ENCODE measurements at places on chromosomes 2 and 18.

DNA sequence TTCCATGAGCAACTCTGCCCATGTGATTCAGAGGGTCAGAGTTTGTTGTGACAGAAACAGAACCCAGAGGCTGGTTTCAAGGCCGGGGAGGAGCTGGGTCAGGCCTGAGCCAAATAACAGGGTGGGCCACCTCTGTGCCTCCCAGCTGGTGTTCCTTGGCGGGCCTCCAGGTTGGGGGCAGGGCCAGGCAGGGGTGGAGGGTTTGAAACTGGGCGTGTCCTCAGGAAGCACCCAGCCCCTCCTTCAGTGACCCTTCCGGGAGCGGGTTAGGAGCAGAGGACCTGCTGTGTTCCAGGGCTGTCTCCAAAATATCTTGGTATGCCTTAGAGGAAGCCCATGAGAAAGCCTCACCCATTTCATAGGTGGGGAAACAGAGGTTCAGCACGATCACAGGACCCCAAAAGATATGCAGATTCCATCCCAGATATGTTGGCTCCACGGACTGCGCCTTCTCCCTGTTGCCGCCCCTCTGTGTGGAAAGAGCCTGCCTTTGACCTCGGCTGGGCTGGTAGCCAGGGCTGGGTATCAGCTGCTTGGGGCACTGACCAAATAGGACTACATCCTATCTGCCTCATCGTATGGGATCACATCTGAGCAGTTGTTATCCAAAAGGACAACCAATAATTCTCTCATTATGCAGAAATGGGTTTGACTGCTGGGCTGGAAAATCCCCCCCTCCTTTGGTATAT lies 74.8 kb upstream of the GLI2 start:
- no peak for DNase-seq

GRCh38 chr2:156666130-156666785 lies 230.1 kb downstream of the GPD2 start:
- no peak for DNase-seq

DNA sequence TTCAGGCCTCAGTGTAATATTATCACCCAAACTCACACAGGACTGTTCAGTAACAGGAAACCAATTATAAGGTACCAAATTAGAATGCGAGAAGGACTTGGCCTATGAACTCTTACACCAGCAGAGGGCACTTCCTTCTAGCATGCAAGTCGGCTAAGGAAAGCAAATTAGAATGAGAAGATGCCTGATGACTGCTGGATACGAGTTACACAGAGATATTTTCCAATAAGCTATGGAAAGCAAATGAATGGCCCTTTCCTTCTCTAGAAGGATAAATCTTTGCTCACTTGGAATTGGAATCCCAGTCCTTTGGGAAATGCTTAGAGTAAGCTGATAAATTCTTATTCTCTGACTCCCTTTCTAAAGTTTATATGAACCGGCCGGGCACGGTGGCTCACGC lies 109.8 kb downstream of the AP1S3 start:
- DNase-seq, result no peak

GRCh38 chr18:39806525-39806924 lies 2148.5 kb upstream of the PIK3C3 start:
- DNase-seq, result no peak

DNA sequence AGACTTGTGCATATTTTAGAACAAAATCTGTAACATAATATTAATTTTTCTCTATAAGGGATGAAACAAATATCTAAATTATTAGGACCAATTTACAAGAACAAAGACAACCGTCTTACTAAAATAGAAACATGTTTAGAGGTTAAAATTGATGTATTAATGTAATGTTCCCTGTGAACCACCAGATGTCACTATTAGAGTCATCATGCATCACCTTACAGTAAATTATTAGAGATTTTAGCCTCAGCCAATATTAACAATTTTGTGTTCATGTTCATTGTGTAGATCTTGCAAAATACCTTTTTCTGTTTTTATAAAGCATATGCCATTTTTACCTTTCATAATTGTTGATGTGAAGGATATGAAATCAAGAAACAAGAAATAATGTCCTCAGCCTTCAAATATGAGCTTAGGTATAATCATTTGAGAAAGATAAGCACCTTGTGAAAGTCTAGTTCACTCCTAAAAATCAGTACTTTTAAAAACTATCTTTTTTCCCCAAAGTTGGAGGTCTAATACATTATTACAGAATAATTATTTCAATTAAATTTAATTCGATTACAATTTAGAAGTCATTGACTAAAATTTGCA lies 344.3 kb upstream of the KCNH7 start:
- no peak for DNase-seq

- no peak for DNase-seq
These were observed 181.8 kb downstream of the DSC3 start for GRCh38 chr18:30860741-30861140.

- no peak for DNase-seq
These were observed 1.2 kb upstream of the ERFE start for GRCh38 chr2:238157506-238158017.

DNA sequence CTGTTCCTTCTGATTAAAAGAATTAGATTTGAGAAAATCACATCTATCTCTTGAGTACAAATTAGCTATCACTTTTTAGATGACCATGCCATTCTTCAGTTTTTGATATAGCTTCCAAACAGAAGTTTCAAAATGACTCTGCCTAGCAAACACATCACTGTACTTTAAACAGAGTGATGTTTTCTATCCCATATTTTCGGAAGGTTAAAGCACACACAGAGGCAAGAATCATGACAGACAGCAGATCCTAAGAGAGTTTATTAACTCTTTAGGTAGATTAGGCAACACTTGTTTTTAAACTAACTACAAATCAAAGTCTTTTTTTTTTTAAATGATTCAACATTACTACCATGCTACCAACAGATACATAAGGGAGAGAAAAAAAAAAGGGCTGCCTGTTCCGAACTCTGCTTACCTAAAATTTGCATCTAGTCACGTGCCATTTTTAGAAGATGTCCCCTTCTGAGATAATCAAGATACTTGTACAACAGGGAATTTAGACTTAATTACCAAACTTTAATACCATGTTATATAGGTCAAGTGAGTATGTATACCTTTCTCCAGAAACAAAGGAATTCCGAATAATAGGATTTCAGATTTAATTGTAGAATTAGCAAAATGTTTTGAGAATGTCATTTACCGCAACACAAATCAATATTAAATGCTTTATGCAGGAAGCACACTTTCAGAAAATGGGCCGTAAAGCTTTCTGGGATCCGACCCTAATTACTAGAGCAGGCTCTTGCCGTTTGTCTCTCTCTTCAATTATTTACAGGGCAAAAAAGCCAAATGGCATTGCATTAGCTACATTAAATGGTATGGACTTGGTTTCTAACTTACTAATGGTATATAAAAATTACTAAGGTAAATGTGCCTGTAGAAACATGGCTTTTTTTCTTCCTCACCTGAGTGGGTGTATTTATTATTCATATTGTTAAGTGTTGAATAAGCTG lies 2.6 kb downstream of the RBMS1 start:
- DNase-seq, result no peak

DNA sequence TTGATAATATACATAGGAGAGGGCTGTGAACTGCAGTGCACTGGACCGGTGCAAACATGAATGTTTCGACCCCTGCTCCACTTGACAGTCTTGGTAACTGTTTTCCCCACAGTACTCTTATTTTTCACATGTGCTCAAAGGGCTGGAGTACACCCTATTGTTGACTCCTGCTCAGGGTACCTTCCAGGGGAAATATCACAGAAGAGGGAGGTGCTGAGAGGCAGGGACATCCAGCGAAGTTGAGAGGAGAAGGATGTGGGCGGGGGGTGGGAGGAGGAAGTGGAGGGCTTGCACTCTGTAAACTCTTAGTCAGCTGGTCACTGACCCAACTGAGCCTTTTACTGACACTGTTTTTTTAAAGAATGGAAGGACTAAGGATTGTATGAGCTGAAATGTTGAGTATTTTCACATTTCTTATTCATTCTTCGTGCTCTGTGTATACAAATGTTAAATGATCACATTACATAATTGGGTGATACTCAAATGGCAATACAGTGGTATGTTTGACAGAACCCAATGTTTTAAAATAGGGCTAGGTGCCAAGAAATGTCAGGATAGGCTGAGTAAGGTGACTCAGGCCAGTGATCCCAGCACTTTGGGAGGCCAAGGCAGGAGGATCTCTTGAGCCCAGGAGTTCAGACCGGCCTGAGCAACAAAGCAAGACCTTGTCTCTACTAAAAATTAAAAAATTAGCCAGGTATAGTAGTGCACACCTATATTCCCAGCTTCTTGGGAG lies 10.0 kb downstream of the INPP4A start:
- no peak for DNase-seq

GRCh38 chr2:119536211-119536610 lies 8.0 kb upstream of the CFAP221 start:
- no peak for DNase-seq

- DNase-seq, result no peak
These were observed 56.6 kb downstream of the LCLAT1 start for GRCh38 chr2:30503695-30504052.

DNA sequence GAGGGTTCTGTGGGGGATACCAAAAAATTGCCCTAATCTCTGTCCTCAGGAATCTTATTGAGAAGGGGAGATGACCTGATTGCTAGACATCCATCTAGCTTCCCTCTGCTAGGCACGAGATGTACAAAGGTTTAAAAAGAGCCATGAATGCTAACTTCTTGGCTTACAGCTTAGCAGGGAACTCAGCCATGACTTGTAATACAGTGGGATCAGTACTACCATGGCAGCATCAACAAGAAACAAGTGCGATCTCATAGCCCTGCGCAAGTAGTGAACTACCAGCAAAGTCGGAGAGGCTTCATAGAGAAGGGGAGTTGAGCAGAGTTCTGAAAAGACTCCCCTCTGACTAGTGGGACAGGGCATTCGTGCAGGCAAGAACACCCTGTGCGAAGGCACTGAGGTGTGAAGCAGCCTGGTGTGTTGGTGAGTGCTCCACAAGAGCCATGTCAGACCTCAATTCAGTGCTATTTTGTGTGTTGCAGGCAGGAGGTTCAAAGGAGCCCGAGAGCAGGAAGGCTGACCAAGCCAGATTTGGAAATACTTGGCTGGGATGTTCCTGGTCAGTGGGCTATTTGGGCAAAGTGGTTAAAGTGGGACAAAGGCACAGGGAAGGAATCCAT lies 130.0 kb downstream of the FMNL2 start:
- DNase-seq, result no peak

DNA sequence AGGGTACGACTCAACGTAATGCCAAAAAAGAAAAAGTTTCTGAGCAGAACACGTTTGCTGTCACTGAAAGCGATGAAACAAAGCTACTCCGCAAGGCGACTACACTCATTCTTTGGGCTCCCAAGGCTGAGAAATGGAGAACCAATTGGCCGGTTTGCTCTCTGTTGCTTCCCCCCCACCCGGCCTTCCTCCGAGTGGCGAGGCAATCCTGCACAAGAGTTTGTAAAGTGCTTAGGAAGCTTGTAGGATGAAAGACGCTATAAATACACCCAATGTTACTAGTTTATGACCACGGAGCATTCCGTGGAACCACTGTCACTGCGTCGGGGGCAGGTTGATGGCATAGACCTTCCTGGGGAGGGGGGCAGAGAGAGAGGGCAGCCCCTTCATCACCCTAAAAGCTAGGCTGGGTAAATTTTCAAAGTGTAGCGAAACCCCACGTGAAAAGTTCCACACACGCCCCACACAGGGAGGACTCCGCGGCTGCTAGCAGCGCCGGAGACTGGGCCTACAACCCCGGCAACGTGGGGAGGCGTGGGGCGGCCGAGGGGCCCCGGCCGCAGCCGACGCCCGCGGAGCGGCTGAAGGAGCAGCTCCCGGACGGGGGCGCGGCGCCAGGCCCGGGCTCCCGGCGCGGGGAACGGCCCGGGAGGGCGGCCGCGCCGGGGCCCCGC lies 915 bp downstream of the CUL3 start:
- no peak for DNase-seq

- no peak for DNase-seq
These were observed 808.1 kb downstream of the DCC start for GRCh38 chr18:53148123-53148522.

DNA sequence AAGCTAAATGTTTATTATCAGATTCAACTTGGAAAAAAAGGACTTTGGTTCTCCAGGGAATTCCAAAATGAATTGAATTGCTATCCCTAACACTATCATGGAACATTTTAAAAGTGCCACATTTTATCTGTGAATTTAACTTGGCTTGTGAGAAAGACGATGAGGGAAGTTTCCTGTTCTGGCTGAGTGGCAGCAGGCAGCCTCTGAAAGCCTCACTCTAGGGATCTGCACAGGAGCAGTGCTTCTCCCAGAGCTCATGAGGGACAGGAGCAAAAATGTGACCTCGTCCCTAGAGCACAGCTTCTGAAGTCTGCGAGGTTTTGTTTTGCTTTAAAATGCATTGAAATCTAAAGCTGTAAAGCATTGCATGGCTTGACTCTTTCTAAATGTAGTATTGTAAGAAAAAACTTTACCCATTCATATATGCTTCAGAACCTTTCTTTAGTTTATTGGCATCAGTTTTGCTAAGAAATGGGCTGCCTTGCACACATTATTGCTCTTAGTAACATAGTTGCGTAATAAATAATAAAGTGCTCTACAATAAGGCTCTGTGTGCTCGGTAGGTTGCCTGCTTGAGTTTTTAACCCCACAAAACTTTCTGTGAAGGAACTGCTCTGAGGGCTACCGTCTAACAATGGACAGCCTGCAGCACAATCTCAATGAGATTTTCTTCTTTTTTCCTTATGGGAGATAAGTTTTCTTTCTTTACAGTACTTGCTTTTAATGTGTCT lies 136.2 kb upstream of the CDCA7 start:
- no peak for DNase-seq

DNA sequence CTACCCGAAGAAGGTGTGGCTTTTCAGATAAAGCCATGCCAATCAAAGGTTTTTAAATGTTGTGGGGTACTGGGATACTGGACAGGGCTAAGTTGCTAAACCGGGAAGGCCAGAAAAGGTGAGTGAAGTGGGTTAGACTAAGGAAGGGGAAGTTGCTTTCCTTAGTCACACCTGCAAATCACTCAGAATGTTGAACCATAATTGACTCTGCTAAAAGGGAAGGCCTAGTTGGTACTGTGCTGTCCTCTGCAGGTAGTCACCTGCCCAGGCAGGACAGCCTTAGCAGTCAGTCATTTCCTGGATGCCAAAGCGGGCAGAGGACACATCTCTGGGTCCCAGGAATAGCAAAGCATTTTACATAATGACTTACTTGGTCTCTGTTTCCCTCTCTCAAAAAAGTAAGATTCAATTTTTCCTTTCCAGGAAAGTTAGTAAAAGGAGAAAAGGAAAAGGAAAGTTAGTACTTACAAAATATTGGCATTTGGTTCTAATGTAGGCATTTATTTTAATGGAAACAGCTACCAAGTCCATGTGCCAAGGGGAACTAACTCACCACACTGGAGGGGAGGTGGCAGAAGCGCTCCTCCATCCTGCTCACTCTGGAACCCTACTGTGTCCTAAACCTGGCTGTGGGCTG lies 60.3 kb downstream of the RFTN2 start:
- DNase-seq, result no peak

GRCh38 chr2:160043265-160043664 lies 19.1 kb downstream of the PLA2R1 start:
- no peak for DNase-seq

DNA sequence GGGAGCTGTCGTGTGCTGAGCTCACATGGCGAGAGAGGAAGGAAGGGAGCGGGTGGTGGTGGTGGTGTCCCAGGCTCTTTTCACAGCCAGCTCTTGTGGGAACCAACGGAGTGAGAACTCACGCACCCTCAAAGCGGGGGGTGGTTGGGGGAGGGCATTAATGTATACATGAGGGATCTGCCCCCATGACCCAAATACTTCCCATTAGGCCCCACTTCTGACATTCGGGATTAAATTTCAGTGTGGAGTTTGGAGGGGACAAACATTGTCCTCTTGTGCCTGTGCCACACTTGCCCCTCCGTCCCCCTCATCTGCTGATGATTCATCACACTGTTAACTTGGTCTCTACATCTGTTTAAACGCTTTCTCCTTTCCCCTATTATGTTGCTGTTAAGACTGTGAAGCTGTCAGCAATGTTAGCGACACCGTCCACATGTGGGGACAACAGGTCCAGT lies 22.5 kb downstream of the INPP4A start:
- no peak for DNase-seq

All from right renal pelvis (tissue), 4 donors.